ENCODE measurements at places on chromosomes 1 and 21.

DNA sequence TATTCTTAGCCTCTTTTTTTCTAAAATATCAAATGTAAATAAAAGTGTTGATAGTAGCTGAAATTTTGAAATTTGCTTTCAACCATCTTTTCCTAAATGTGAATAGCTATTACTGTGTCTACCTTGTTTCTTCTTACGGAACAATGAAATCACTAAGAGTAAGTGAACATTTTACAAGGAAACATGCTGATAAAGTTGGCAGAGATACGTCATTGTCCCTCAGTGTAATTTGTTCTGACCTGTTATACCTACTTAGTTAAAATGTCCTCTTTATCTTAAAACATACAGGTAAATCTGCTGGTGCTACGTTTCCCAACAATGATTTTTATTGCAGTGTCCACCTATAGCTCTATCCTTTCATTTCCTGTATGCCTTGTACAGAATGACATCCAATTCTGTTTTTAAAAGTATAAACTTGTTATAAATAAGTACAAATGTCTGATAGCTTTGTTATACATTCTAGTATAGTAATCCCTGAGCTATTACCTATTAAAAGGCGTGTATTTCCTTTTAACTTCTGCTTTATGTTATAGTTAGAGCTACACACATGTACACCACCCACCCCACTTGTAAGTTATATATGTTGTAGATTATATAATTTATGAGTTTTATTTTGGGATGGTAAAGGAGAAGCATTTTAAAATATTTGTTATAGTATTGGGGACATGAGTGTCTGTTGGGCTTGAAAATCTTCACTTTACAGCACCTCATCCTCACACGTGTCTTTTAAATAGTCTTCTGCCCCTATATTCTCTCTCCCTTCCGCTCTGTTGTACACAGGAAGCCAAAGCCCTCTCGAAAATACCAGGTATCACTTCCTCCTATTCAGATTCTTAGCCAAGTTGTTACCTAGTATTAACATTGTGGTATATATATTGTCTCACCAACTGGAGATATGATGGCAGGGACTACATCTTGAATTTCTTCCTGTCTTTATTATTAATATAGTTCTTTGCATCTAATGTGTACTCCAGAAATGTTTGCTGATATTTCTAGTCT is 25.2 kb downstream of the LAMC1 start:
- no peak for DNase-seq

DNA sequence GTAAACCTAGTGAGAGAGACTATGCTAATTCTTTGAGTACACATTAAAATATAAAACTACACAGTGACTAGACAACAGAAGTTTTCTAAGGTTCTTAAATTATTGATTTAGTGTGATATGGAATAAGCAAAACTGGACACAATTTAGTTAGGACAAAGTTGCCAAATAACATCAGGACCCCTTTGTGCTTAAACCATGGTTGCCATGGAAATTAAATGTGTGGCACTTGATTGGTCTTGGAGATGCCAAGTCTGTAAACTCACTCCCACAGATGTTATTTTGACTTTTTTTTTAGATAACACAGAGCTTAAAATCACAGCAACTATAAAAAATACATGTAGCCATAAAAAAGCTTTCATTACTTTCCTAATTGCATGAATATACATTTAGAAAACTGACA is 234.6 kb downstream of the BRINP3 start:
- no peak for DNase-seq

DNA sequence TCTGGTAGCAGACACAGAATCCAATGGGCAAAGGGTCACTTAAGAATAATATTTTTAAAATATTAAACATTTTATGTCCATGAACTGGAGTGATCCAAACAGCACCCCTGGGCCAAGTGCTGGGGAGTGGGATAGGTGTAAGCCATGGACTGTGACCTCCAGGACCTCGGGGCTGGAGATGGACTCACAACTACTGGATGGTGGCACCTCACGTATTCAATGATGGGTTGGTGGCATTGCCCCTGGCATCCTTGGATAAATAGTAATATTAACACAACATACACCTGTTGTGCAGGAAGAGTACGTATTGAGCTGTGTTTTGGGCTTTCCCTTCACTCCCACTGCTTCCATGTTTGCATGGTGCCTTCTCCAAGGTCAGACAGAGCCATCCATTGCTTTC is 39.3 kb upstream of the TENT5C start:
- DNase-seq: no peak

DNA sequence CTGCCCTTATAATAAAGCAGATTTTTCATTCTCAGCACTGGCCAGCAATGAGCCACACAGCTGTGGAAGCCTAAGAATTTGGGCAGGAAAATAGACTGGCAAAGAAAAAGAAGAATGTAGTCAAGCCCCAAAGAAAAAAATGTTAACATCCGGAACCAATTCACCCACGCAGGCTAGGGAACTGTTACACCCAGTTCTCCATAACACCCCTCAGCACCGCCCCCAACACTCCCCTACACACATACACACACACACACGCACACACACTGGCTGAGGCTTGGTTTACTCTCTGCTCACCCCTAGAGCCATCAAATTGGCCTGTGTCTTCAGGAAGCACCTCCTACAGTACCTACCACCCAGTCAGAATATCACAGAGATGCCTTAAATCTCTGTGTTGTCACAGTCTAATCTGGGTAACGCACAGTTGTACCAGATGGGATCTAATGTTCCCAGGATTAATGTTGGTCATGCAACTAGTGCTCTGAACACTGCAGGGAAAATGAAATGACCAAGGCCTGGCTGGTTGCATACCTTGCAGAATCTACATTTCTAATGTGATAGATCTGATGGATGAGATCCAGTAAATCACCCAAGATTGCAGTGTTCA is 14.5 kb downstream of the TBX15 start:
- no peak for DNase-seq

- no peak for DNase-seq
These were observed 39.8 kb downstream of the FAM78B start for GRCh38 chr1:166127003-166127402.

DNA sequence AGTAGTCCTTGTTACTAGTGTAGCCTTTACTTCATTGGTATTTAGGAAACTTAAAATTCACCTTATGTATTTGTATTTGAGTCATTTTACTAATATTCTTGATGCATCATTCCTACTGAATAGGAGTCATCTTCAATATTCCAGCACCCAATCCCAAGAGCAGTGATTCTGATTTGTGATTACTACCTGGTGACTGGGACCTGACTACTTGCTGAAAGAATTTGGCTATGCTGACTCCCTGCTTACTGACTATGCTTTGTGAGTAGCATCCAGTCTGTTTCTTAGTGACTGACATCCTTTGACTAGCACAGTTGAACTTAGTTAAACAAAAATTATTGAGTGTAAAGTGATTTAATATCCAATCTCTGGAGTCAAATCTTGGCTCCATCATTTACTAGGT is 129.9 kb upstream of the NEGR1 start:
- DNase-seq: no peak

GRCh38 chr1:221913351-221913892 is 171.5 kb upstream of the DUSP10 start:
- no peak for DNase-seq

DNA sequence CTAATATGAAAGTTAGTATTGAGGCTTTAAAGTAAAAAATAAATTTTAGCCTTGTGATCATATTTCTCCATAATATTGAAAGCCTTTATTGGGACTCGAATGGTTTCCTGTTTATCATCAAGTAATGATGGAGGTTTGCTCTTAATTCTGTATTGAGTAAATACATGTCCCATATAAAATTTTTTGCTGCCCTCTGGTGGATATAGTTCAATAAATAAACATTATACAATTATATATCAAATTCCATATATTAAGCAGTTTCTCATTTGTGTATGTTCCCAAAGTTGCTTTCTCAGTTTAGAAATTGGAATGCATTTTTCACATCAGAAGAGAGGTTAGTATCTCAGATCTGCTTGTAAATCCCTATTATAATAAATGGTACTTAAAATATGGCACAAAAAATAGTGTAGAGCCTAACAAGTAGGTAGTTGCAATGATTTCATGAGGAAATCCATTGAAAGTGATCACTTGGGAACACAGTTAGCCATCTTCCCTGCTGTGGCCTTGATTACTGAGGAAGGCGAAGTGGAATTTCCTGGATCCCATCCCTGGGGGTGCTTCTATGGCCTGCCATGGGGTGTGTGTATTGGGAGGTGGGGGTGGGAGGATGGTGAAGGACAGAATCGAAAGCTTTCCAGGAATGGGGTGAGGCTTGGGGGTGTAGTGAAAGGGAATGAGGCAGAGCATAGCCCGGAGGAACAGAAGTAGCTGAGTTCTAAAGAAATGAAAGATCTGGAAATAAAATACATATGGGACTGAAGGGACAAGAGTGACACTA is 84.1 kb upstream of the C21orf91 start:
- DNase-seq: no peak

GRCh38 chr21:46503922-46504550 is 45.3 kb downstream of the DIP2A start:
- DNase-seq: no peak

GRCh38 chr1:243269461-243269801 is 13.6 kb downstream of the SDCCAG8 start:
- DNase-seq: no peak

- DNase-seq: no peak
These were observed 26.5 kb upstream of the SLC45A3 start for GRCh38 chr1:205706601-205707502.
